ENCODE measurements at places on chromosomes 12 and 14.

DNA sequence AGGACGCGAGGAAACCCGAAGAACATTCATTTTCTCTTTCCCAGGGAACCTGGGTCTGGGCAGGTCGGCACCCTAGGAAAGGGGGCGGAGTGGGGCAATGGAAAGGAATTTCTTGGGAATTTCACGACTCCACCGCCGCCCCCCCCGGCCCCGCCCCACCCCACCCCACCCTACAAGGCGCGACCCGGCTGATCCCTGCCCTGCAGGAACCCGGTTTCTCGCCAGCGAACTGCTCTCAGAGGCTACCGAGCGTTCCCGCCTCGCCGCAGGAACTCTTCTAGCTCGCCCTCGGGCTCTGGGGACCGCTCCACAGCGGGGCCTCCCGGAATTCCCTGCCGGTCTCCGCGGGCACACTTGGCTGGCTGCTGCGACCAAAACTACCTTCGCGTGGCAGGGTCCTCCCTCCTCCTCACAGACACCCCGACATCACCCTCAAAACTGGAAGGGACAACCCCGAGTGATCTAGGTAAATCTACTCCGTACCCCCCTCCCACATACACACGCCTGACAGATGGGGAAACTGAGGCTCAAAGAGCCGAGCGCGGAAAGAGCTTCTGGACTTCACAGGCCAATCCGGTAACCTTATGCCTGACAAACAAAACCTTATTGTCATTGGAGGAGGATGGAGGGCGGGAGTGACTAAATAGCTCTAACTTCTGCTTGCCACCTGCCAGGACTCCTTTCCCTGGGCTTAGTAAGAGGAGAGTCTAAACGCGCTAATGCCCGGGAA, 785 bp upstream of the ACTN1 start:
- DNase-seq: peak; percentile 22

GRCh38 chr12:48194799-48195201, 8.3 kb downstream of the OR10AD1 start:
- DNase-seq: peak; percentile 45

DNA sequence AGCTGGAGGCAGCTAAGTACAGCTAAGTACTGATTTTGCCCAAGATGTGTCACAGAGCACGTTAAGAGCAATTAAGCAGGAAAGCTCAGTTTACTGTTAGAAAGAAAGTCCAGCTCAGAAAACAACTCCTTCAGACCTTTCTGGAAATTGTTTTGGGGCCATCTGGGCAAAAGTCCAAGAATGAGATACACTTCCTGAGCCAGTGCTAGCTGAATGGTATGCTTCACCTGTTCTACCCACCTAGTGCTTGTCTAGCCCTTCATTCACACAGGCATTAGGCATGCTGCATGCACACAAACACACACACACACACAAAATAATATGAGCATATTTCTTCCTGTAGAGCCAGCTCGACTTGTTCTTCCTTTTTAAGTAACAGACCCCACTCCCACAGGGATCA, 6.6 kb upstream of the IKZF4 start:
- no peak for DNase-seq

DNA sequence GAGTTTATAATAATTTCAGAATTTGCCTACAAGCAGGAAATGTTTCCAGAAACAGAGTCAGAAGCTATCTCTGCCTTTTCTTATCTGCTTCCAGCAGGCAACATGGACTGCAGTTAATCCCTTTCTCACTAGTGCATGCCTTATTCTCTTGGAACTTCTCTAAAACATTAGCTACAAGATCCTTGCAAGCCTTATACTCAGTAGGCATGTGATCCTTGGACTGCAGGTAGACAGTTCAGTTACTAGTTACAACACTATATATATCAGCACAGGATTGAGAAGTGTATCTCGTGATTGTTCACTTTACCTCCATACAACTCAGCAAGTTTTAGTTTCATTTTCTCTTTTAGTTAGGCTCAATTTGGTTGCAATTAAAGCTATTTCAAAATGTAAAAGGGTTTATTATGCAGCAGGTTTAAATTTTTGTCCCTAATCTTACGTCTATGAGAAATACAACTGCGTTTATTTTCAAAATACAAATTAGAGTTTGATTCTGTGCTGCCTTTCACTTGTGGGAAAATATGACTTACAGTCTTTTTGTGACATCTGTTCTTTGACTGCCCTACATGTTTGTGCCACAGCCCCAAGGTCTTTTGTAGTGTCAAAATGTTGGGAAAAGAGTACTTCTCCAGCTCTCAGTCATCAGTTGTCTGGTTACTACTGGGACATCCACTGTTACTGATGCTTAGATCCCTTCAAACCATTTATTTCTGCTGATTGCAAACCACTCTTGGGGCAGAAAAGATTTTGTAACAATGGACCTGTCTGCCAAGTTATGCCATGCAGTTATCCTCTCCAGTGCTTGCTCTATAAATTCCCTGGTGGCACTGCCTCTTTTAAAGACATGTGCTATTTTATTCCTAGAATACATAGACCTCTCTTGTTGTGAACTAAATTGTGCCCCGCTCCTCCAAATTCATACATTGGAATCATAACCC, 709.0 kb upstream of the FOXG1 start:
- DNase-seq: peak; percentile 1
